A549 (cell line): ENCODE measurements at places on chromosomes 2 and 18. TPM values are rescaled to one million over a fixed set of nuclear protein-coding genes. Genes with fewer than 3 reads are reported as not detected.

- no peak for DNase-seq
These were observed 42.8 kb upstream of the BAZ2B start for GRCh38 chr2:159658881-159659873.

DNA sequence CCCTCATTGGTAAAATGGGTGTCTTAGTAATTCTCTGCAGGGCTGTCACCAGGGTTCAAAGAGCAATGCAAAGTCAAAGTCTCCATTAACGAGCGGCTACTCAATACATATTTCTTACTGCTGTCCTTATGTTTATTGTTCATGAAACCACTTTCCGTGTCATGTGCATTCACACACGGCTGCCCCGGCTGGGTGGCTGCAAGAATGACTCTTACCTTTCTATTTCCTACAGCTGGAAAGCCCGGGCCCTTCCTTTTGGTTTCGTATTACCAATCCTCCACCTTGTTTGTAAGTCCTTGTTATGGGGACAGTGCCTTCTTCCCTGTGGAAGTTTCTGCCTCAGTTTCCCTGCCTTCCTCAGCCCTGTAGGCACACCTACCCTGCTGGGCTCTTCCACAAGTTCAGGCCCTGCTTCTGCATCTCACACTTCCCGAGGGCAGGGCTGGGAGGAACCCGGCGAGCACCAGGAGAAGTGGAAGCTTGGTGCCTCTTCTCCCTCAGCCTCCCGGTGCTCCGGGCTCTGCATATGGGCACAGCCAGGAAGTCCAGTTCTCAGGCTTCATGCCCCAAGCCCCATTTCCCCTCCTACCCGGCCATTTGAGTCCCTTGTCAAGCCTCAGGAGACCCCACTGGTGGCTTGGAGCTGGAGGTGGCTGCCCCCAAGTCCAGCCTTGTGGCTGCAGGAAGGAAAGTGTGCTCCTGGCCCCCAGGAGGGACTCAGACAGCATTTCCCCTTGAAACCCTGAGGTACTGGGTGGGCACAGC is 18.7 kb upstream of the ACKR3 start:
- DNase-seq, result no peak

CHRND gene
- not detected in 3 replicates for polyA plus RNA-seq

BOLL gene
- polyA plus RNA-seq, result 0.08 TPM in 1 of 3 replicates, not detected in the others
